ENCODE measurements at places on chromosomes 7 and 10.

GRCh38 chr7:98286701-98287485, 5.4 kb downstream of the BRI3 start:
- no peak for DNase-seq

DNA sequence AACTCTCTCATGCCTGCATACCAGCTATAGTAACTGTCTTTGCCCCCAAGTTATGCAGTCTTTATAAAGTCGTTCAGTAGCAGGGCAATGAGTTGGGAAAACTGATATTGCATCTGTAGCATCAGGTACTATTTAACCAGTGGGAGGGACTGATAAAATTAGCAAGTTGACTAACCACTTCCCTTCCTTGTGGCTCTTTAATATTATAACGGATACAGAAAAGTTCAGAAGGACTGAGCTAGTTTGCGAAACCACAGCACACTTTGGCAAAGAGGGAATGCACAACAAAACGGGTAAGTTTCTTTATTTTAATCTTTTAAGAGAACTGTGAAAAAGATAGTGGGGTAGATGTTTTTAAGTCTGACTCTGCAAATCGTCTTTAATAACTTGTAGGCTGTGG, 205.3 kb upstream of the HDAC9 start:
- no peak for DNase-seq

- no peak for DNase-seq
Measured at GRCh38 chr7:35375516-35375915, 121.6 kb upstream of the TBX20 start.

- no peak for DNase-seq
Measured at GRCh38 chr7:92647011-92647625, 56.9 kb upstream of the FAM133B start.

DNA sequence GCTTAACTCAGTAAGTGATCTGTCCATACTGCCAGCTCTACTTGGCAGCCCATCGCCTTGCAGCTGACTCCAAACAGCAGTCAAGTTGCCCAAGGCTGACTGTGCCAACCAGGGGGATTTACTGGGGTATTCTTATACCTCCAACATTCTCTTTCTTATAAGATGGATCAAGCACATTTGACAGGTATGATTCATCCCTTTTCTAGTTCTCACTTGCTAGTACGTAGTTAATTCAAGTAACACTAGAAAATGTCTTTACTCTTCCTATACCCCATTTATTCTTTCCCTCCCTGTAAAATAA, 77.0 kb downstream of the SLC25A13 start:
- DNase-seq, result no peak

GRCh38 chr10:3748484-3748883, 36.5 kb downstream of the KLF6 start:
- DNase-seq, result no peak

GRCh38 chr7:108596560-108596959, 26.9 kb downstream of the DNAJB9 start:
- no peak for DNase-seq

- no peak for DNase-seq
Measured at GRCh38 chr10:131846240-131847101, 54.3 kb upstream of the PPP2R2D start.

DNA sequence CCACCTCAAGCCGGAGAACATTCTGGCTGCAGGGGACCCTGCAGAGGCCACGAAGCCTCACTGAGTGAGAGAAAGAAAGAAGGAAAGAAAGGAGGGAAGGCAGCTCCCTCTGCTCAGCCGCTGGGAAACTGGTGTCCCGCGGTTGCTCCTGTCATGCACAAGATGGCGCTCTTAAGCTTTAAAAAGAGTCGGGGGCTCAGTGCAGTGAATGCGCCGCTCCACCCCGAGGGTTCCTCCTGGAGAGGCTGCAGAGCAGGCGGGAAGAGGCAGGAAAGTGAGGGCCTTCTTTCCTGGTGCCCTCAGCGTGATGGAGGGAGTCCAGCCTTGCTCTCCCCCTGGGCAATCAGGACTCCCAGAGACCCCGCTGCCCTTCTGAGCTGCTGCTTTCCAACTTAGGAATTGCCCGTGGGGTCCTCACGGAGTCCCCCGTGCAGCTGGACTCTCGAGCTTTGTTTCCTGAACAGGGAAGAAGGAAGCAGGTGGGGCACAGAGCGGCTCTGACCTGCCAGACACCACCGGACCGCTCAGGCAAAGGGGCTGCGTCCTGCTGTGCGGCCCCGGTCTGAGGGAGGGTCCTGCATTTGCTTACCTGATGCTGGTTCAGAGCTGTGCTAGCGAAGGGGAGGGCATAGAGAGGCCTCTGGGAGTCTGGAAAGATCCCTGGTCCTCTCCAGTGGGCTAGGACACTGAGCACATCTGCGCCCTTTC, 141.9 kb upstream of the MKI67 start:
- peak; percentile 19 for DNase-seq

- DNase-seq, result no peak
Measured at GRCh38 chr10:119940487-119940886, 48.0 kb downstream of the SEC23IP start.

DNA sequence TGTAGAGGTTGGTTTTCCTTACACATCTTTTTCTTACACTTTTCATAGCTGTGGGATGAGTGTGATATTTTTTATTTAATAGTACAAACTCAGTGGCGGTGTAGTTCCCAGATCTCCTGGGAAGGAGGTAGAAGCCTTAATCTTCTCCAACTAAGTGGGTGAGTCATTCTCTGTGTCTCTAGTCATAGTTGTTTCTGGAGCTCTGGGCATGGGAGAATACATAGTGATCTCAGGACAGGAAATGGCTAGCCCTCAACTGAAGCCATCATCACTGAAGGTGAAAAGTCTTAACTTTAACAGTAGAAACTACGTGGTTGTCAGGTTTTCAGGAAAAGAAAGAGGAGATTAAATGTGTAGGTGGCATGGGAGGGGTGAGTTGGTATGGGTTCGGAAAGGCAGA, 319.4 kb upstream of the FZD8 start:
- no peak for DNase-seq

GRCh38 chr10:79188154-79188965, 119.6 kb downstream of the ZMIZ1 start:
- DNase-seq, result no peak

GRCh38 chr7:106604303-106604924, 56.5 kb downstream of the CCDC71L start:
- DNase-seq, result no peak

DNA sequence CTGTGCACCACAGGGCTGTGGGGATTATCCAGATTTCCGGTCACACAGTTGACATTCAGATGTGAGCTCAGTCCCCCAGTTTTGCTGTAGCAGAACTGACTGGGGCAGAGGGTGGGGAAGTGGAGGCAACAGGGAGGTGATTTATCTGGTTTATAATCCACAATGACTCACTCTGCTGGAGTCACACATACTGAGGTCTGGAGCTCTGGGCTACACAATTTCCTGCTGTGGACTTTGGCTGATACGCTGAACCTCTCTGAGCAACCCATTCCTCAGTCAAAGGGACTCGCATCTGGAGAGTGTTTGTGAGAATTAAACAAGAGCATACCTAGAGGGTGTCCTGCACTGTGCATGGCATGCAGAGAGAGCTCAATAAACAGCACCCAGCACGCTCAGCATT, 64.8 kb upstream of the PLPP4 start:
- no peak for DNase-seq

GRCh38 chr7:133789974-133790373, 337.2 kb upstream of the LRGUK start:
- no peak for DNase-seq

- no peak for DNase-seq
Measured at GRCh38 chr7:158527495-158527894, 60.1 kb downstream of the PTPRN2 start.

GRCh38 chr10:132496360-132497062, 41.1 kb upstream of the INPP5A start:
- DNase-seq, result no peak

DNA sequence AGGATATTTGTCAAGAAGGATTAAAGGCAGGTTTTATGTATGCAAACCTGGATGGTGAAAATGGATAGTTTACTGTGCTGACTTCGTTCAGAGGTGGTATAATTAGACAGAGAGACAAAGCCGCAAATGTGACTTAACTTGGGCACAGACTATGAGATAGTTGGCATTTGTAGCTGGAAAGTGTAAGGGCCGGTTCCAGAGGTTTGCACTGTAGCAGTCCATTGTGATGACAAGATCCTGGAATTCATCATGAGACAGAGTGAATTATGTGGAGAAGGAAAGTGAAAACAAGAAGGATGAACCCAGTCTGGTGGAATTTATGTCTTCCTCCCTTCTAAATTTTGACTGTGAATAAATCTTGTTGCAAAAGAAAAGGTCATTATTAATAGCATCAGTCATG, 139.0 kb downstream of the CNTNAP2 start:
- DNase-seq, result no peak

GRCh38 chr7:50531928-50532327, 33.3 kb downstream of the DDC start:
- no peak for DNase-seq

DNA sequence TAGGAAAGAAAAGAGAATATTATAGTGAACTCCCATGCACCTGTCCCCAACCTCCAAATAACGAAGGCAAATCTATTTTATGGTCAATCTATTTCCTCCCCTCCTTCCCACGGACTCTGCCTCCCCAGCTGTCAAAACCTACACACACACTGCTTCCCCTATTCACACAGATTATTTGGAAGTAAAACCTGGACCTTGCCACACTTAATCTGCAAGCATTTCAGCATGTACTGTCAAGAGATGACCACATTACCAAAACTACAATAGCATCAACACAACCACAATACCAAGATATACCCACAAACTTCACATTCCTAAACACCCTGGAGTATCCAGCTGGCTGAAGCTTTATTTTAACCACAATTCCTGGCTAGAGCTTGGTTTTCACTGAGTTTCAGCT, 27.8 kb upstream of the KCNK18 start:
- no peak for DNase-seq

GRCh38 chr10:70478191-70479164, at the start of gene PALD1:
PALD1 (plus strand) TSS chr10:70478767; CDS start chr10:70525952, 47,185 bp downstream.
- peak; percentile 48 for DNase-seq

DNA sequence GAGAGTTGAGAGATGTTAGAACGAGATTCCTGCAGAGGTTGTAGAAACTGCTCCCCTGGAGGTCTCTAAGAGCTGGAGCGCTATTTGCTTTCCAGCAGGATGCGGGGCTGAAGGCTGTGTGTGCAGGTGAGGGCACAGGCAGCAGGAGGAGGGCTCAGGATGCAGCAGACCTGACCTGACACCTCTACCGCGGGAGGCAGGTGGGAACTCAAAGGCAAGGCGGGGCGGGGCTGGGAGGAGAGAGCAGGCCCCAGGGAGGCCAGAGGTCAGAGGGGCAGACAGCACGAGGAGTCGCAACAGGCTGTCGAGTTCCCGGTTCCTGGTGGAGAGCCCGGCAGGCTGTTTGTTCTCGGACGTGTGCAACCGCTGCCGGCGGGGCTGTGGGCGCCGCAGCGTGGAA, 7.9 kb upstream of the CRTAC1 start:
- no peak for DNase-seq

DNA sequence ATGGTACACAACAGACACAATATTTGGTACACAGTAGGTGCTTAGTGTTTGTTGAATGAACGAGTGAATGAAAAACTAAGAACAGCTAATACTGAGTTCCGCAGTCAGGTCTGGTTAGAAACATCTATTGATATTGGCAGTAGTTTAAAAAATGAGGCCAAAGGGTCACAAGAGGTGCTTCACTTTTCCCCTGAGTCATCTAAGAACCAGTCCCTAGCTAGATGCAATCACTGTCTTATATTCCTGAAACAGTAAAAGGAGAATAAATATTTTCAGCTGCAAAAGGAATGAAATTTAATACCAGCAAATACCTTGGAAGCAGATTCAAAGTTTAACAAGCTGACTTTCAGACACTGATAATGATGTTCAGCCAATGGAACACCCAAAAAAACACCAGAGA, 54.5 kb downstream of the SCRN1 start:
- DNase-seq, result no peak

- DNase-seq, result no peak
Measured at GRCh38 chr7:50363327-50364060, 59.0 kb downstream of the IKZF1 start.

GRCh38 chr10:74898201-74898976, 72.0 kb downstream of the KAT6B start:
- DNase-seq, result no peak

DNA sequence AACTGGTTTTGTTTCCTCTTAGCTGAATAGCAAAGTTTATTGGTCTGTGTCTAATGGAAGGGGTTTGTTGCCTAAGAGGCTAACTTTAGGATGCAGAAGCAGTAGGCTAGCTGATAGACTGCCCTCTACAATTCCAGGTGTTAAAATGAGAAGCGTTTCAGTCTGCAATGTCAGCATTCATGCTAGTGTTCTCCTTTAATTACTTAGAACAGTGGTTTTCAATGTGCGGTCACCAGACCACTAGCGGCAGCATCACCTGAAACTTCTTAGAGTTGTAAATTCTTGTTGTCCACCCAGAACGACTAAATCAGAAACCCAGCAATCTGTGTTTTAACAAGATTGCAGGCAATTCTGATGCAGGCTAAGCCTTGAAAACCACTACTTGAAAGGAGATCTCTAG, 392.9 kb downstream of the IPMK start:
- no peak for DNase-seq

- no peak for DNase-seq
Measured at GRCh38 chr10:129892548-129893052, 71.5 kb downstream of the EBF3 start.

GRCh38 chr10:52814506-52814905, 41.9 kb upstream of the MBL2 start:
- no peak for DNase-seq

DNA sequence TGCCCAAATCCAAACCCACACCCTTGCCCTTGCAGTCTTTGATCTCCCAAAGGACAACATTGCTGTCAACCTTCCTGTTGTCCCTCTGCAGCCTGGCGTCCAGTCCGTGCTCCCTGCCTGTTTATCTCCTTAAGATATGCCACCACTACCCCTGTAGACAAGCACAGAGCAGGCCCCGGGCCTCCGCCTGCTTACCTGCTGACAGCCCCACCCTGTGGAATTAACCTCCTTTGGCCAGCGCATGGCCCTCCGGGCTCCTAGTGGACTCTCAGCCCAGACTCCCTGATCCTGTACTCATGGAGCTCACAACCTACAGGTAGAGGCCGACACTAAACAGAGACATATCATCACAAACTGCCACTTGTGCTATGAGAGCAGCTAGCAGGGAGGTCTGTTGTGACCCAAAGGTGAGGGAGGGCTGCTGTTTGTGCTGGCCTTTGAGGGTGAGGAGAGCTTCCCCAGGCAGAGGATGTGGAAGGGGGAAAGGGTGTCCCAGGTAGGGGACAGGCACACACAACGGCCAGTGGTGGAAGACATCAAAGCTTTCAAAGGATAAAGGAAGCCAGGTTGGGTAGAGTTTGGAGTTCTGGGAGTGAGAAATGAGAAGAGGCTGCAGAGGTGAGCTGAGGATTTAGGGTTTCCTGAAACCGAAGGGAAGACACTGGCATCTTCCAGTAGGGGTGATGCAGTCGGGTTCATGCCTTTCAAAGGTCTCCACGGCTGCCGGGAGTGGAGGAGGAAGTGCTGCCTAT, 174.5 kb upstream of the ZMIZ1 start:
- DNase-seq, result no peak
